ENCODE measurements at places on chromosomes 1 and 21.

DNA sequence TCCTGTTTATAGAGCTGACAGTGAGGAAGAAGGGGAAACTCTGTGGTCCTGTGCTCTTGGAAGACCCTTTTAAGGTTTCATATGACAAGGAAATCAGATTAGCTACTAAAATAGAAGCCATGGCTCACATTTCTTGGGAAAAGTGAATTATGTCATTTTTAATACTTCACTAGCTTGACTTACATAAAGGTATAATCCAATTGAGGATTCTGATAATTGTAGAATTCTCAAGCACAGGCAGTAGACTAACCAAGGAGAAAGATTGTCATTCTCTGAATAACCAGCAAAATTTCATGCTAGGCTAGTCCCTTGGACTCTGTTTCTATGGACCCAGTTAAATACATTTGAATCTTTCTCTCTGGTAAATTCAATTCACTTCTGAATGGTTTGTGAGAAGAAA lies 613.0 kb upstream of the BEND5 start:
- no peak for DNase-seq

- DNase-seq, result no peak
Observed at GRCh38 chr1:101738475-101738874, 258.3 kb downstream of the OLFM3 start.

DNA sequence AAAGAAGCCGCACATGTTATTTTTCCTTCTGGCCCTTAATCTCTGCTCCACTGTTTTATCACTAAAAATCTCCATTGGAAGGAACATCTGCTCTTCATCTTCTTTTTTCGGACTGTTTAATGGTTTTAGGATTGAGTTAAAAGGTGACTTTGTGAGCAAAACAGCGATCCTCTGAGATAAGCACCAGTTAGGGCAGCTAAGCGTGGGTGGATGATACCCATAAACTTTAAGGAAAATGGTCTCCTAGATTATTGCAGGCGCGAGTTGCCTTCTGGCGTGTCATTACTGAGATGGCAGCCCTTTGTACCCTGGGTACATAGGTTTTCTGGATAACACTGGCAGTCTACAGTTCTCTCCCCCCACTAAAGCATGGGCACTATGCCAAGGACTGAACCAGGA lies 44.0 kb upstream of the HMGB4 start:
- DNase-seq, result no peak

GRCh38 chr21:28960245-28960644 lies 32.4 kb downstream of the LTN1 start:
- DNase-seq, result no peak

GRCh38 chr1:175383239-175383638 lies 190.7 kb upstream of the KIAA0040 start:
- DNase-seq, result peak; percentile 41

GRCh38 chr21:16116798-16117197 lies 387.0 kb downstream of the USP25 start:
- DNase-seq, result no peak

GRCh38 chr1:66266350-66266749 lies 267.6 kb upstream of the SGIP1 start:
- DNase-seq, result no peak

DNA sequence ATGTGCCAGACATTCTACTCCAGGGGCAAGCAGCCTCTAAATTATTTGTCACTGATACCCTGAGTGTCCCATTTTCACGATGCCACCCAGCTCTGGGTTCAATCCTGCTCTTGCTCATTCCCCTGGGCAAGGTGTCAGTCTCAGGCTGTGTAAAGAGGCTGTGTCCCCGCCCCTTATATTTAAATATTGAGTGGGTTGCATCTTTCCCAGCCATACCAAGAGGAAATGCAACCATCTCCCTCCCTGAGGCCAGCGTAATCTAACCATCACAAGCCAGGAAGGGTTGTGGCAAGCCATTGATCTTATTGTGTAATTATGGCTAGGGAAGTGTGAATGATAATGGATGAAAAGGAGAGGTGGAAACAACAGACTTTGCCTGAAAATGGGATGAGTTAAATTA lies 54.7 kb upstream of the CLDN14 start:
- DNase-seq, result no peak

DNA sequence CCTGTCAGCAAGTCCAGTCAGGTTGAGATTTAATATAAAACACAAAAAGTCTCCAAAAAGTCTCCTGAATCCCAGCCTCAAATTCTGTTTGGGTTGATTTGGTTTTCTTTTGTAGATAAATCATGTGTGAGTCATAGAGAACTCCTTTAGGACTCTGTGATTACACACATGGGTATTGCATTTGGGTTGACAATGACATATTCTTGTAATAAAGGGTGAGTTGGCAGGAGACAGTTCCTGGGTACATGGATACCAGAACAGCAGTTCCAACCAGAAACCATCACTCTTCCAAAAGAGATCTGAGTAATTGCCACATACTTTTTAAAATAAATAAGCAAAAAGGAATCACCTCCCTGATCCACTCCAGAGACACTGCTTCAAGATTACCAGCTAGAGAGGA lies 8.9 kb downstream of the CR2 start:
- DNase-seq, result peak; percentile 10

DNA sequence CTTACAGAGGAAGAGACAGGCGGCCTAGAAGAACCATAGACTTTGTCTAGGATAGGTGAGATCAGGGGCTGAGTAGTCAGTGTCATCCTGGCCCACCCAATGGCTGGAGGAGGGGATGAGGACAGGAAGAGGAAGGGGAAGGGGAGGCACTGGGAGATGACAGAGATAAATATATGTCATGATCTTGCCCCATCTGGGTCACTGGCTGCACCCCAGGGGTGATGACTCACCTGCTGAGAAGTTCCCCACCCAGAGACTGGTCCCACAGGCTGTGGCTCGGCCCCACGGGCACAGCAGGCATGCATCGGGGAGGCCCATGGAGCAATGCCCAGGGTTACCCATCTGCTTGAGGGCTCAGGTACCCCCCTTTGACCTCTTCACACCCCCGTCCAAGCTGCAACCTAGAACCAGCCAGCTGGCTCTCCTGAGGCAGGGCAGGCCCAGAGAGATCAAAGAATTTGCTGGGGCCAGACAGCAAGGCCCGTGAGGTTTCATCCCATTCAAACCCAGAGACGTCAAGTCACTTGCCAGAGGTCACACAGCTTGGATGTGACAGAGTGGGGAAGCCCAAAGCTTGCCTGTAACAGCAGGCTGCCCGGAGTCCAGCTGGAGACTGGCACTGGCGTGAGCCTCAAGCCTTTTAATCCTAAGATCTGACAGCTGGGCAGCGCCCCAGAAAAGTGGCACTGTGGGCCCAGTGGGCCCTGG lies 34.7 kb upstream of the CASZ1 start:
- no peak for DNase-seq

DNA sequence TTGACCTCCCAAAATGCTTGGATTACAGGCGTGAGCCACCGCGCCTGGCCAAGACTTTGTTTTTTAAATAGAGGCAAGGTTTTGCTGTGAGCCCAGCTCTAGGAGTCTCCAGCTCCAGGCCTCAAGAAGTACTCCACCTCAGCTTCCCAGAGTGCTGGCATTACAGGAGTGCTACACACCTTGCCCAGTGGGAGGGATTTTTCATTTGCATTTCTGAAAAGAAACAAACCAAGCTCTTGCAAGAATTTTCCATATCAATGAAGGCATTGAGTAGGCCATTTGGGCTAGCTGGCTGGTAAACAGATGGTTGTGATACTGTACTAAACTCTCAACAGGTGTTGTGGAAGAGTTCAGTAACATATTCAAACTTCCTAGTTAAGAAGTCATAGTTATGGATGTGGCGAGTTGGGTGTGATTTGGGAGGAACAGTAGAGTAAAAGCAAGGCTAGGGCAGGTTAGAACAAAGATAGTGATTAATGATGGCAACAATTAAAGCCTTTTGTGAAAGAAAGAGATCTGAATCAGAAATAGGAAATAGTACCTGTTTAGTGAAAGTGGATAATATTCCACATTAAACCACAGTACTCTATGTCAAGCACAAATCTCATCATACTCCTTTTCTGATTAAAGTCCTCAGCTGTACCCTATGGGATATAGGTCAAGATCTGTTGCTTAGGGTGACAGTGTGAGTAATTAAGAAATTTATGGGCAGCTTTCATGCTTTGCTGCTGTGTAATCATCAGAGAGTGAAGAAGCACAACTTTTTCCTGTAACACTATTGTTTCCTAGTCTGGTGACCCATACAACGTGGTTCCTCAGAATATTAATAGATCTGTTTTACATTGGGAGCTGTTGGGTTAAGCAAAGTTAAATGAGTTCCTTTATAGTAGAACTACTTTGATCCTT lies 10.7 kb downstream of the AKIRIN1 start:
- DNase-seq, result no peak

- no peak for DNase-seq
Observed at GRCh38 chr1:152697701-152698600, at the start of gene LCE2A. LCE2A (plus strand) TSS chr1:152698345; CDS start chr1:152698902, 557 bp downstream.

GRCh38 chr1:166036092-166036491 lies 130.7 kb downstream of the FAM78B start:
- DNase-seq, result no peak

- DNase-seq, result no peak
Observed at GRCh38 chr1:84855691-84856630, 37.0 kb downstream of the LPAR3 start.

Measured in erythroblast (primary cell).